ENCODE measurements at places on chromosomes 3 and 15.

DNA sequence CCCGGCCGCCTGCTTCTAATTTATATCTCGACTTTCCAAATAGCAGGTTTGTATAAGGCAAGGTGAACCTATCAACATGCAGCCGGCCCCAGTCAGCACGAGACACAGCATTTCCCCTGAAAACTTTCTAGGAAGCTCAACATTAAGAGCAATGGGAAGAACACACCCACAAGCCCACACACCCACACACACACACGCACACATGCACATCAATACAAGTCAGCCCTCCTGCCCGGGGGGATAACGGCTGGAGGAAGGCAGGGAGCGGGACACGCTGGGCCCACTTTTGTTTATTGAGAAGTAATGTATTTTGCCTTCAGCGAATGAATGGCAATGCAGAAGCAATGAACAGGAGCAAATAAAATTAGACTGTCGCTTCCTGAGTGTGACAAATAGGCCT is 83.5 kb downstream of the PCSK6 start:
- no peak for DNase-seq

DNA sequence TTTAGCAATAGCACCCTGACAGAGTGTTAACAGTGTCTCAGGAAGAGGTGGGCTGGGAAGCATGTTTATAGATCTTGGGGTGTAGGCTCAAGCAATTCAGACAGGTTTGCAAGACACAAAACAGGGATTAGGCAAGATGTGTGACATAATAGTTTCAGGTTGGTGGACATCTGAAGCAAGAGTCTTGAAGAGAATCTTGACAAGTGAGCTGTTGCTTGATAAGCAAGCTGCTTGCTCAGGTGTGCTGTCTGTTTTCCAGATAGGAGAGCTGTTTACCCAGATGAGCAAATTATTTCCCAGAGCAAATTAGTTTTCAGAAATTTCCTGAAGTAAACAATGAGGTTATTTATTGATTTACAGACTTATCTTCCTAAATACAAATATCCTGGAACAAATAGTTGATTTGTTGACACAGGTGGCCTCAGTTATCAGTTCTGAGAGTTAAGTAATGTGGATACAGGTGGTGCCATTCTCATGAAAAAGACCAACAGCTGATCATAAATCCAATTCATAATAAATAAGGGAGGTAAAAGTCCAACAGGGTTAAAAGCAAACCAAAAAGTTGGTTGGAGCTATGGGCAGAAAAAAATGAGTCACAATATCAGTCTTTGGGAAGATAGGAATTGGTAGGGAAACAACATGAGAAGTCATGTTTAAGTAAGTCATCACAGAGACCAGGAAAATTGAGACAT is 437.3 kb downstream of the TBL1XR1 start:
- DNase-seq: no peak

- DNase-seq: no peak
Measured at GRCh38 chr3:4751502-4752101, 227.6 kb upstream of the BHLHE40 start.

DNA sequence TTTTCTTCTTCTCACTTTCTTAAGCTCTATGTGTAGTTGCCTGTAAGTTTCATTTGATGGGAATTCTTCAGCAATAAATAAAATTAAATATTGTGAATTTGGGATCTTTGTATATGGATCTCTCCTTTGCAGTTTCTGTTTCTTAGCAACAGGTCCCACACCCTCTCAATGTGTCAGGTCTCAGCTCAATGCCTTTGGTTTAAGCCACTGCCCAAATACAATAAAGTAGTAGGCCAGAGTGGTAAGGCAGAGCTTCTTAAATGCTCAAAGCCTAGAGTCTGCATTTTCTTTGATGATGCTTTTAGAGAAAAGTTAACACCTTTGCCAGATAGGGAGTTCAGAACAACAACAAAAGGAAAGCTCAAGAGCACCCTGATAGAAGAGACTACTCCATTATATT is 343.7 kb downstream of the NSUN3 start:
- DNase-seq: no peak

DNA sequence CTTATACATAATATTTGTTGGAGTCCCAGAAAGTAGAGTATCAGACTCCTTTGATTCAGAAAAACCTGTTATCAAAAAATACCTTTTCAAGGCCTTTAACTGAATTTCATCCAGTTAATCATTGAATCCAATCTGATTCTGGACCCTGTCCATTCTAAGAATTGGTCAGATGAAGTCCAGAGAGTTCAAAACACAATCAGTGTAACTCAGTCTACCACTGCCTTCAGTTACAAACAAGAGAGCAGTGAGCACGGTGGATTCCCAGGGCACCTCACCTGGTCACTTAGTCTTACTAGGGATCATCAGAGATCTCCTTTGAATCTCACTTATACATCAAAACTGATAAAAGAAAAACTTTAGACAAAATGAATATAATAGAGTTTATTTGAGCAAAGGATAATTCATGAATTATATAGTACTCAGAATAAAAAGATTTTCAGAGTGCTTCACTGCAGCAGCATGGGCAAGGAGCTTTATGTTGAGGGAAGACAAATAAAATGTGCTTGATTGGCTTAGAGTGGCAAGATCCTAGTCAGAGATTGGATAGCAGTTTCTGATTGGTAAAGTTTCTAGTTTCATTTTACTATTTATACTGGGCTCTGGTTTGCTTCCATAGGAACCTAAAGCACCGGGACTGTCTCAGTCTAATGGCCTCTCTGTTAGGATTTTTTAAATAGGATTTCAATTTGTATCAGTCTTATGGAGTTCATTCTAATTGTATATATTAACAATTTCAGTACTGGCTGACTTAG is 474.9 kb upstream of the GOLIM4 start:
- no peak for DNase-seq

DNA sequence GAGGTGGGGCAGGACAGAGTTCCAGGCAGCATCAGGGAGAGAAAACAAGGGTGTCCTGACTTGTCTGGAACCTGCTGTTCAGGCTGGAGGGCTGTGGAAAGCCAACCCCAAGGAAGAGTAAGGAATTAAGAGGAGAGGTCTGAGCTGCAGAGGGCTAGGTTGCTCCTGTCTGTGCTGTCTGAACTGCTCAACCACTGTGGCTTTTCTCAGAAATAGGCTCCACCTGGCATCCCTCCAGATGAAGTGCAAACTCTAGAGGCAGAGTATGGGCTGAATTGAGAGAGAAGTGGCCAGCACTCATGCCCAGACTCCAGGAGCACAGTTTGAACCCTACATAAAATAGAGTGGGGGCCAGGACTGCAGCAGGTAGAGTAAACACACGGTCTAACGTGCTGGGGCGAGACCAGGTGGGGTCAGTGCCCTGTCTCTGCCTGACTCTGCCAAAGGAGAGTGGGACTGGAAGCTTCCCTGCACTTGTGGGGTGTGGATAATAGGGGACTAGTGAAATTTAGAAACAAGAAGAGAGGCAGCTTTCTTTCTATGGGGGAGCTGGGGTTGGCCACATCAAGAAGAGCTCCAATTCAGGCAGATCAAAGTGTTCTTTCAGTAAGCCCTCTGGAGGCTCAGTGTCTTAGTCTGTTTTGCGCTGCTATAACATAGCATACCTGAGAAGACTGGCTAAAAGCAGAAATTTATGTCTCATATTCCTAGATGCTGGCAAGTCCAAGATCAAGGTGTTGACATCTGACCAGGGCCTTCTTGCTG is 28.0 kb upstream of the MNS1 start:
- no peak for DNase-seq

GRCh38 chr15:39362821-39363561 is 217.9 kb upstream of the THBS1 start:
- no peak for DNase-seq

DNA sequence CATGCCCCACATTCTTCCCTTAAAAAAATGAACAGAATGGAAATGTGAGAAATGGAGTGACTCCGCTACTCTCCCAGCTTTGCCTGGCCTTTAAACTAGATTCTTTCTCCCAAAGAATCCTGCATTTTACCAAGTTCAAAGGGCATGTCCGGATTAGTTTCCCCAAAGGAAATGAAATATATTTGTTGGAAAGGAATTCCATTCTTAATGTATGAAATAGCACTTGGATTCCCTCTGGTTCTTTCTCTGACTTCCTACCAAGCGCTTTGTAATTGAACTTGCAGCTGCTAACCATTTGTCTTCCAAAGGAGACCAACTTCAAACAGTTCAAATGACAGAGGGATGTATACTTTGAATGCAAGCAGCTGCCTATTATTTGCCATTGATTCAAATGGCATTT is 18.9 kb downstream of the MAP2K1 start:
- no peak for DNase-seq

DNA sequence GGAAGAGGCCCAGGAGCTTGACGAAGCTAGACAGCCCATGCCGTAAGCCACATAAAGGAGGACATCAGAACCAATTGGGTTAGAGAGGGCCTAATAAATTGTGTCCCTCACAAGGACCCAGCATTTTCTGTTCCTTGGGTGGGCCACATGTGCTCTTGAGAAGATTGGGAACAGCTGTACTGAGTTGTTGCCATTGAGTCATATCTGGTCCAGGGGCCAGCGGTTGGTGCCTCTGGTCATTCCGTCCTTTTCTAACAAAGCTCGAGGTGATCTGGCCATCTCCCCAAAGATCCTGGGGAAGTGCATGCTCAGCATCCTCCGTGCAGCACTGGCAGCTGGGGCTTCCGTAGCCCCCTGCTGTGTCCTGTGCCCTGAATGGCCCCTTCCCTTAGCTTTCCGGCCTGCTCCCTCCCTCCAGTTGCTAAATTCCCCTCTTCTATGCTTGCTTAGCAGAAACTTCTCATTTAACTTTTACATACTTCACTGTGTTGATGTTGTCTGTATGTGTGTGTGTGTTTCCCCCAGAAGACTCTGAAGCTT is 73.0 kb downstream of the EEFSEC start:
- no peak for DNase-seq

- no peak for DNase-seq
Measured at GRCh38 chr15:71048913-71049675, 66.2 kb upstream of the THSD4 start.

DNA sequence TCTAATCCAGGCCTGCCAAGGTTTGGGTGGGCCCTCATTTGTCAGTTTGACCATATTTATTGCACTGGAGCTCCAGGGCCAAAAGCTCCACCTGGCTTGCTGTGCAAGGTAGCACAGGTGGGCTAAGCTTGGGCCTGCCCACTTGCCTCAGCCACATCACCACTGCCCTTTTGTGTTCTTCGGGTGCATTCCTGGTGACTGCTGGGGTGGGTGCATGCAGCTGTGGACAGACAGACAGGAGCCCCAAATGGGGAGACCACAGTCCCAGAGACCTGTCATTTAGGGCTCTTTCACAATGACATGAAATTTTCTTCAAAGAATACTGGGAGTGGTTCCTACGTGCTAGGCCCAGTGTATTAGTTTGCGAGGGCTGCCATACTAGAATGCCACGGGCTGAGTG is 2.7 kb downstream of the MESP2 start:
- no peak for DNase-seq

GRCh38 chr3:17266846-17267245 is 382.1 kb downstream of the PLCL2 start:
- no peak for DNase-seq

DNA sequence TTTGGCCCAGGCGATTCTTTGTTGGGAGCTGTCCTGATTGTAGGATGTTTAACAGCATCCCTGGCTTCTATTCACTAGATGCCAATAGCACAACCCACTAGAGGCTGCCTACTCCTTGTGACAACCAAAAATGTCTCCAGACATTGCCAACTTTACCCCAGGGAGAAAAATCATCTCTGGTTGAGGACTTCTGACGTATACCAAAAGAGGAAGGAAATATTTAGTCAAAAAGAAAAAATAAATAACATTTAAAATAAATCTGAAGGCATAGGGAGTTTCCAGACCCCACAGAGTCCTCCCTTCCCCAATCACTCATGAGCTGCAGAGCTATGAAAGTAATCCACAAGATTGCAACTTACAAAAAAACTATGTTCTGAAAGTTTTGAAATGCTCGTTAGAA is 61.0 kb downstream of the MECOM start:
- no peak for DNase-seq

DNA sequence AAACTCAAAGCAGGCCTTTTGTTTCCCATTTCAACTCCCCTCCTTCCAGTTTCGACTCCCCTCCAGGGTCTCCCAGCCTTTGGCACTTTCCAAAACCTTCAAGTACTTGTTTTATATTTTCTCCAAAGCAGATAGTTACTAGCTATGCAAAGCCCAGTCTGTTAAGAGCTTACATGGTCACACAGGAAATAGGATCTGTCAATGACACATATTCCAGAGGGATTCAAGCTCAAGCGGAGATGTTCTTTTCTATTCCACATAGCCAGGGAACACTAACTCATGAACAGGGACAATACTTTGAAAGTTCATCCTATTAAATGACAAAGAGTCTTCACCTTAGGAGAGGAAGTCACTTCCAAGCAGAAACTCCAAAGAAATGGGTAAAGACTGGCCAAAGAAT is 18.6 kb downstream of the SUCLG2 start:
- DNase-seq: no peak

DNA sequence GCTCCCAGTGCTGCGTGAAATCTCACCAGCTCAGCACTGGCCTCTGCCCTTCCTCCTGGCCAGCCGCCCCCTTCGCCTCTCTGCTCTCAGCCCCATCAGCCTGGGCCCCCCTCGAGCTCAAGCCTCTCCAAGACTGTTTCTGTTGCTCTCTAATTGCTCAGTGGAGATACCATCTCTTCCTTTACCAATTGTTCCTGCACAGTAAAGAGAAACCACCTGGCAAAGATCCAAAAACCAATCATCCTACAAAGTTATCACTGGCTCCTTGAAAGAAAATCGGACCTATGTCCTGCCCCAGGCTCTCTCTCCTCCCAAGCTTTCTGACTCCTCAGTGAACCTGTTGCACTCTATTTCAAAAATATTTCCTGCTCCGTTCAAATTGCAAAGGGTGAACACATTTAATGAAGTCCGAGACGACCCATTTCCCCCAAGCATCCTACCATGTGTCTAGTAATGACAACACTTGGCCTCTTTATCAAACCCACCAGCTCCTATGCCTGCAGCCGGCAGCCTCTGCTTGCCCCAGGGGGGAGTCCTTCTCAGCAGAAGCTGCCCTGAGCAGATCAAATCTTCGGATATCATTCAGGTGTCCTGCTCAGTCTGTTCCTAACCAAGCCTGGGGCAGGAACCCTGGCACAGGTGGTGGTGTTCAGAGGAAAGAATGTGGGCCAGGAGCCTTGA is 53.7 kb upstream of the FAM174B start:
- no peak for DNase-seq

- DNase-seq: no peak
Measured at GRCh38 chr3:24263069-24263668, 231.5 kb downstream of the THRB start.

DNA sequence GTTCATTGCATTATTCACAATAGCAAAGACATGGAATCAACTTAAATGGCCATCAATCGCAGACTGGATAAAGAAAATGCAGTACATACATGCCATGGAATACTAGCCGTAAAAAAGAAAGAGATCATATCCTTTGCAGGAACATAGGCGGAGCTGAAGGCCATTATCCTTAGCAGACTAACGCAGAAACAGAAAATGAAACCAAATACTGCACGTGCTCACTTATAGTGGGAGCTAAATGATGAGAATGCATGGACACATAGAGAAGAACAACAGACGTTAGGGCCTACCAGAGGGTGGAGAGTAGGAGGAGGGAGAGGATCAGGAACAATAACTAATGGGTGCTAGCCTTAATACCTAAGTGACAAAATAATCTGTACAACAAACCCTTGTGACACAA is 57.9 kb downstream of the RASA2 start:
- no peak for DNase-seq

- no peak for DNase-seq
Measured at GRCh38 chr15:51288143-51289065, 50.0 kb downstream of the CYP19A1 start.
